ENCODE measurements at places on chromosomes 7 and 10. TPM values are rescaled to one million over a fixed set of nuclear protein-coding genes. Genes with fewer than 3 reads are reported as not detected.

- DNase-seq = no peak
Observed at GRCh38 chr10:72242675-72243074, 26.6 kb upstream of the ASCC1 start.

- DNase-seq = no peak
Observed at GRCh38 chr10:89348481-89348880, 20.7 kb downstream of the IFIT3 start.

GRCh38 chr7:12178317-12178716 is 32.8 kb upstream of the TMEM106B start:
- no peak for DNase-seq

DNA sequence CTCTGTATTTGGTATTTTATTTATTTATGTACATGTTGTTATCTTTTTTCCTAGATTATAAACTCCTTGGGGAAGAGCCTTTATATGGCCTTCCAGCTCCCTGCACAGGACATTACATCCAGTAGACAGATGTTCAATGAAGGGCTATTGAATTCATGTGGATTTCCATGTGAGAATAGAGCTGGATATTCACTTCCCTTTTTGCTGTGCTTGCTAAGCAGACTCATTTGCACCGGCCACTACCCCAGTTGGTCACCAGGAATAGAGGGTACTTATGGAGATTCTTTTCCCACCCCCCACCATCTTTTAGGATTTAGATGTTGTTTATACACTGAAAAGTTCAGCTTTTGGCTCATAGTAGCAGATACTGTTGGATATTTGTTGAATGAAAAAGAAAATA is 374.1 kb downstream of the NRG3 start:
- no peak for DNase-seq

DNA sequence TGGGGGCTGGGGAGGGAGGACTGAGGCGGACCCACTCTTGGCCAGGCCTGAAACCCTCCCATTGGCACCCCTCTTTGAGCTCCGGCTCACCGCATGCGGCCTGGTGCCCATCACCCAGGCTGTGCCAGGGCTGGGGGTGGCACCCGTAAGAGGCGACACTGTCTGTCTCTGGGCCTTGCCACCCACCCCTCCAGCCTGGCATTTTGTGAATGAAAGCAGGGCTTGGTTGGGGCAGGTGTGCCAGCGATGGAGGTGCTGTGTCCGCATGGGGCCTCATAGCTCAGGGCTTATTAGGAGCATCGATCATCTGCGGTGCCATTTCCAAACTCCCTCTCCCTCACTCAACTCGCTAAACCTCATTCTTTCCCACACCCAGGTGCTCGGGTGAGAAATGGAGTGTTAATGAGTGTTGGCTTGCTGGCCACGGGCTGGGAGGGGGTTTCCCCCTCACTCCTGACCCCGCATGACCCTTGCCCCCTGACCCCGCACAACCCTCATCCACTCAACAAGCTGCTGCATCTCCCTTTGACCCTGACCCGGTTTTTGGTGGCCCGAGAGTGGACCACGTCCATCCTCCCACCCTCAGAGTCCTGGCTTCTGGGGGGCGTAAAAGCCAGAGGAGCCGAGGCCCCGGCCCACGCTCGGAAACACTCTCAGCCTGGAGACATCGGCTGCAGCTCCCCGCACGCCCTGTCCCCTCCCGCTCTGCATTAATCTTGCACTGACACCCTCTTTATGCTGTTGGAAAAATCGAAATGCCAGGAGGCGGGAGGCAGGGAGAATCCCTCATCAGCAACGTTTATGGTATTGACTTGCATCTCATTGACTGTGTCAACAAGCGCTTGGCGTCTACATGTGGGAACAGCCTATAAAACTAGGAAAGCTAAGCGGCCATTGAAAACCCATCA is 161.2 kb downstream of the DNAJB6 start:
- no peak for DNase-seq

DNA sequence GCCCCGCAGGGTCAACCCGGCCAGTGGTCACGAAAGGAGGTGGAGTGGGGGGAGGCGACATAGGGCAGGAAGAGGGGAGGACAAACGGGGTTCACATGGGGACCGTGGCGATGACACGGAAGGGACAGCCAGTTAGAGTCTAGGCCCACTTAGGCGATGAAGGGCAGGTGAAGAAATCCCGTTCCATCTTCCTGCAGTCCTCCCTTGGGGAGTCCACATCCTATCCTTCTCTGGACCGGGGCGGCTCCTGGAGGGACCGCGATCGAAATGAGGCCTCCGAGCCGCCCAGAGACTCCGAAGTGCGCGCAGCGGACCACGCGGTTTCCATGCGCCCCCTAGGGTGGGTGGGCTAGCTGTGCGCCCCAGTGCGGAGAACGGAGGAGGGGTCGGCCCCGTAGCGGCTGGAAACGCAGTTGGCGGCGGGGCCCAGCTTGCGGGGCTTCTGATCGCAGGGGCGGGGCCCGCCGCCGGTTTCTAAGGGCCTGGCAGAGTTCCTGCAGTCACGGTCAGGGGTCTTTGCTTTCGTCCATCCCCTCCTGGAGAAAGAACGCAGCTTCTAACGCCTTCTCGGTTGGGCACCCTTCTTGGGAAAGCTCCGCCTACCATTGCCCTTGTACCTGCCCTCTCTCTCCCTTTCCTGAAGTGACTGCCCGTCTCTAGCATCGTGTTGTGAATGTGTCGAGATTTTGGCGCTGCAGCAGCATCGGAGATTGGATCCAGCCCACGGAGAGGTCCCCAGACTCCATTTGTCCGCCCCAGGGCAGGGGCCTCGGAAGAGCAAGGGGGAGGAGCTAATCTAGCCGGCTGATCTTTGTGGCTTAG is 17.9 kb upstream of the TMEM225B start:
- no peak for DNase-seq

DNA sequence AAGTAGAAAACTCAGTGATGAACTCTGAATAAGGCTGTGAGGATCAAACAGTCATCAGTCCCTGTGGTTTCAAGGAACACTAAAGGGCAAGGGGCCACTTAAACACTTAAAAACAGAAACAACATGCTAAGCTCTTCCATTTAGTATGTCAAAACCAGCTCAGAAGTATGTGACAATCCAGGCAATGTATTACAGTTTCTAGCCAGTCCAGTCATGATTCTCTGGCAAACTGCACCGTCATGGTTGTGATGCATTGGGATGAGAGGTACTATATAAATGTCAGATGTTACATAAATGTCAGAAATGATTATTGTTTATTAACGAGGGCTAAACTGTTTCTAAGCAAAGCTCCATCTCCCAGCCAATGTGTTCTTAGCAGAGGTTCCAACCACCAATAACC is 4.7 kb upstream of the CREB5 start:
- DNase-seq = no peak

DNA sequence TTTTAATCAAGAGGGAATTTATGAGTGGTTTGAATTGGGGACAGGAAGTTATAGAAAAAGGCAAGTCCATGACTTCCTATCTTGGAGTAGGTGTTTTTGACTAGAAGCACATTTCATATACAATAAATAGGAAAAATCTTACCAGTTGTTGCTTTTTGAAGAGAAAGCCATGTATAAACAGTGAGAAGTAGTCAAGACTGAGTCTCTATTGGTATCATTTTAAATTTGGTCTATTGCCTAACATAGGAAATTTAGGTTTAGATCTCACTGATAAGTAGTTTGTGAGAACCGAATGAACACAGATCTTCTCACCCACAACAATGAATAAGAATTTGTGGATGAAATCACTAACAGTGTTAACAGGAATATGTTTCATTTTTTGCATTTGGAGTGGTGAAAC is 387.2 kb downstream of the BBS9 start:
- no peak for DNase-seq

GRCh38 chr10:70776455-70777005 is 8.6 kb downstream of the TBATA start:
- no peak for DNase-seq

- DNase-seq = no peak
Observed at GRCh38 chr7:71243736-71244410, 111.9 kb downstream of the GALNT17 start.

GRCh38 chr7:93509303-93509702 is 65.2 kb downstream of the CALCR start:
- DNase-seq = no peak

The OPALIN gene
- total RNA-seq = not detected

The CYP26A1 gene
- 1.6 TPM for total RNA-seq

The ACTR3C gene
- 10.0 TPM for total RNA-seq

The EVX1 gene
- total RNA-seq = not detected
